ENCODE measurements at places on chromosomes 7 and 10.

DNA sequence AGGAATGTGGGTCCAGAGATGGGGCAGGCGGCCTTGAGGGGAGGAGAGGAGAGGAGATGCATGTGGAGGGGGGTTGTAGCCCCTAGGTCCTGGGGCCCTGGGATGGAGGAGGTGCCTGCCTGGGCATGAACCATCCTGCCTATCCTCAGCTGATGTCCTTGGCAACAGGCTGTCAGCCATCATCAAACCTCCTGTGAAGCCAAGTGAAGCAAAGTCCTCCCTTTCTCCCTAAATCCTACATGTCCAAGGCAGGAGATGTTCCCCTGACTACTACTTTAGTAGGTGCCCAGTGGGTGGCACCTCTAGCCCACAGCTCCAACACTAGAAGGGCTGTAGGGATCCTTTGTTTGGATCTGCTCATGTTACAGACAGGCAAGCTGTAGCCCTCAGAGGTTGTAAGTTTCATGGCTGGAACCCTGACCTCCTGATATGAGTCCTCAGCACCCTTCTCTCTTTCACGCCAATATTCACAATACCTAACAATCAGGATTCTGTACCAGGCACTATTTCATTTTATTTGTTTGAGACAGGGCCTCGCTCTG is 66.6 kb upstream of the SYPL1 start:
- no peak for DNase-seq

- no peak for DNase-seq
Measured at GRCh38 chr7:9625953-9626352, 1192.5 kb downstream of the NXPH1 start.

GRCh38 chr10:36171556-36171952 is 529.5 kb upstream of the FZD8 start:
- DNase-seq = no peak

DNA sequence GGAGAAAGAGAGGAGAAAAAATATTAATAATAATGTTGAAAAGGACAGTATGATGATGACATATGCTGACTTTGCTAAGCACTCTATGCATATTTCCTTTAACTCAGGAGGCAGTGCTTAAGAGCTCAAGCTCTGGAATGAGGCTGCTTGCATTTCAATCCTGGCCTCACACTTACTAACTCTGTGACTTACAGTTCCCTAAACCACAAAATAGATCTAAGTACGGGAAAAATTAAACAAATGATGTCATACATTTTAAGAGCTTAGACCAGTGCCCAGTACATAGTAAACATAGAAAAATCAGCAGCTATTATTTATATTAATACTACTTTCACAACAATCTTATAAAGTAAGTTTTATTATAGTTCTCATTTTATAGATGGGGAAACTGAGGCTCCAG is 61.3 kb downstream of the GFRA1 start:
- no peak for DNase-seq

- DNase-seq = no peak
Measured at GRCh38 chr7:50731703-50732582, 50.8 kb downstream of the GRB10 start.

GRCh38 chr10:75208181-75208580 is 2.4 kb upstream of the VDAC2 start:
- no peak for DNase-seq

GRCh38 chr7:134885967-134886352 is 100.3 kb upstream of the AGBL3 start:
- DNase-seq = peak; percentile 14

- no peak for DNase-seq
Measured at GRCh38 chr10:62087329-62087728, 181.3 kb downstream of the RTKN2 start.

DNA sequence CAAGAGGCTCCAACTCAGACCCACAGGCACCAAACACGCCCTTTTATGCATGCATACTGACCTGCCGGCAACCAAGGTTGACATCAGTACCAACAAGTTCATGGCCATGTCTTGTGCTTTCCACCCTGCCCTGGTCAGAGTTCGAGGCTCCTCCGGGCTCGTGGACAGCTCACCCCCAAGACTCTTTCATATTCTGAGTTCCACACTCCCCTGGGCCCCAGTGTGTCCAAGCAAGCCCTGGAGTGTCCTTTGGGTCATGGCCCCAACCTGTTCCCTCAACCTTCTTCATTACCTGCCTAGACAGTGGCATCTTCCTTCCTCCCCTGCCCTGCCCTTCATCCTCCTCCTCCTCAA is 40.5 kb downstream of the HIF1AN start:
- no peak for DNase-seq

GRCh38 chr7:2715341-2716231 is 27.6 kb downstream of the AMZ1 start:
- no peak for DNase-seq

GRCh38 chr7:155058896-155059295 is 11.2 kb upstream of the HTR5A start:
- no peak for DNase-seq

GRCh38 chr10:52639652-52640051 is 132.9 kb downstream of the MBL2 start:
- DNase-seq = no peak

GRCh38 chr7:70040051-70040450 is 441.8 kb downstream of the AUTS2 start:
- DNase-seq = no peak

DNA sequence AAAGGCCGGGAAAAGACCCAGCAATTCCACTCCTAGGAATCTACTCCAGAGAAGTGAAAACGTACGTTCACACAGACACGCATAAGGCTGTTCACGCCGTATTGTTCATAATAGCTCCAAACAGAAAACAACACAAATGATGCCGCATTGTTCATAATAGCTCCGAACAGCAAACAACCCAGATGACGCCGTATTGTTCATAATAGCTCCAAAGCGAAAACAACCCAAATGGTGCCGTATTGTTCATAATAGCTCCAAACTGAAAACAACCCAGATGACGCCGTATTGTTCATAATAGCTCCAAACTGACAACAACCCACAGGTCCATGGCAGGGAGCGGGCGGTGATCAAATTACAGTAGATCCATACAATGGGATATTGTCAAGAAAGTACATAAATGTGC is 85.2 kb upstream of the DNAAF5 start:
- DNase-seq = no peak

GRCh38 chr7:111678281-111678680 is 116.0 kb upstream of the IMMP2L start:
- no peak for DNase-seq

DNA sequence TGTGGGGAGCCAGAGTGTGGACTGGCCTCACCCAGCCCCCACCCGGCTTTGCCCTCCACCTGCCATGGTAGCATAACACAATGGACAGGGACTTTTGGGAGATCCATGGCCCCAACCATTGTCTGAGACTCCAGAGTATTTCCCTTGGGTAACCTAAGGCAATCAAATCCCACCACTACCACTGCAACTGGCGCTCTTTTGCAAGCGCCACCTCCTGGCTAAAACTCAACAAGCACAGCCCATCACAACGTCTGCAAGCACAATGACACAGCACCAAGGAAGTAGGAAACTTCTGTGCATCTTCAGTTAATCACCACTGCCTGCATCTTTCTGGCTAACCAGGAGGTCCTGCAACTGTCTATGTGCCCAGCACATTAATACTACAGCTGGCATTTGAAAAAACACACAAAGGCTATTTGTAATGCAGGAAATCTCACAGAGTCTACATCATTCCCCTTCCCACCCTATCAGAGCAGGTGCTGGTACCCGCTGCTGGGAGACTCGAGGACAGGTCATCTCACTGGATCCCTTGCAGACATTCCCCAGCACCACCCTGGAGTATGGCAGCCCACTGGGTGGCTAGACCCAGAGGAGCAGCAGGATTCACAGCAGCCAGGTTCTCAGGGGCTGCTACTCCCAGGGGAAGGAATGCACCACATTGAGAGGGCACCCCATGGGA is 27.7 kb downstream of the ANKRD26 start:
- DNase-seq = no peak
